ENCODE measurements at places on chromosomes 12 and 14.

DNA sequence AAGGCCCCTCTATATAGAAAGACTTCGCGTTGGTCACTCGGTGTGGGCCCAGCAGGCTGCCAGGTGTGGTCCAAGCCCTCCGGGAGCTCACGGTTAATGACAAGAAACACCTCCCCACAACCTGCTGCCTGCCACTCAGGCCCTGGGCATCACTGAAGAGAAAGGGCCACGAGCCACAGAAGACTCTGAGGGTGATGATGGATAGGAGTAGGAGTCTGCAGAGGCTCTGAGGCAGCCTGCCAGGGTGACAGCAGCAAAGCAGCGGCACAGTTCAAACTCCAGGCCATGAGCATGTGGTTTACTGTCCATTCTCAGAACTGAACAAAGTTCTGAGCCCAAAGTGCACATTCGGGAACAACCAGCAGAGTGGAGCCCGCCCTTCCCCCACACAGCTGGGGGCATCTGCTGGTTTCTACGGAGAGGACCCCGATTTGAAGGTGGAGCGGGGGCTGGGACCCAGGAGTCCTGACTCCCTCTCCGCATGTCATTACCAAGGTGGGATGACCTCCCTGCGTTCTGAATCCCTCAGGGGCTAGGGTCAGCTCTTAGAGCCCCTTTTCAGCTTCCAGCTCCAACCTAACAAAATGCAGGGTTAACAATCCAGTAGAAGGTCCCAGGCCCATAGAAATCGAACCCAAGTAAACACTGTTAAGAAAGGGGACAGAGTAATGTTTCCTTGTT is 65.8 kb downstream of the VWF start:
- DNase-seq: no peak

DNA sequence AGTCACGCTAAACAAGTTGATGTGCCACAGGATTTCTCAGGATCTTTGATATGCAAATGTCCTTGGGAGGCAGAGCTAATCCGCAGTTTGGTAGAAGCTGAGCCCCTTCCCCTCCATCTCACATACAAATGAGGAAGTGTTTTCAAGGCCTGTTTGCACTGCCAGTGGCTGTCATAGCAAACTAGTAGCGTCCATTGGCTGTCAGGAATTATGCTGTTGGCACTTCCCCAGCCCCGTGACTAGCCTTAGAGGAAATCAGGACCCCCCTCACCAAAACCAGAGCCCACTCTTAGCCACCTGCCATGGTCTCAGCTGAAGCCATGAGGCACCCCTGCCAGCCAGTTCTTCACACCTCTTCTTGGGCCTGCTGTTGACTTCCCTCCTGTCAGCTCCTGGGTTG is 253.9 kb downstream of the CACNA1C start:
- no peak for DNase-seq

GRCh38 chr12:127722611-127723010 is 544.4 kb upstream of the TMEM132C start:
- DNase-seq: no peak

DNA sequence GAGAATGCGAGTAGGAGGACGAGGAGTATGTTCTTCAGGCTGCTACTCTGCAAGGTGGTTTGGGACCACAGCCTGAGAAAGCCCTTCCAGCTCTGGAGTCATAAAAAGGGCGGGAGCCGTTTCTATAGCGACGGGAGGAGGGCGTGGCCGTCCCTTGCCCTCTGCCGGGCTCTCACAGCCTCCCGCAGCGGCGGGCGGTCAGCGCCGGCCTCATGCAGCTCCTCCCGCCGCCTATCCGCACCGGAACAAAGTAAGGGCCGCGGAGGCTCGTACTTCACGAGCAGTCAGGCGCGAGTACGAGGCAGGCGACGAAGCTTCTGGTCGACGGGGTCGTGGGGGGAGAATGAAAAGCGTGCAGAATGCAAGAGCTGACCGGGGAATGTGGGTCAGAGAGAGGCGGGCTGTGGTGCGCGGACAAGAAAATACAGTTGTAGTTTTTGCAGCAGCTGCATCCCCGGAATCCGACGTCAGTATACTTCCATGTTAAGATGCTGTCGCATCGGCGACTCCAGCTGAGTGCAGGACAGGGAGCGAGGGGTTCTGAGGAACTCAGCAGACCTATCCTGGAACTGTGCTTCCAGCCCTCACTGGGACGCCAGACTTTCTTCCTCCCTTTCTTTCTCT is at the start of gene DYRK4:
DYRK4 (plus strand) TSS at position 175 of the 624 bp plus-strand sequence; CDS start at position 213, 38 bp downstream.
- no peak for DNase-seq
